ENCODE measurements at places on chromosomes 3 and 15.
A peak's percentile ranks its signal among the peaks of the same experiment; 100 is the strongest.

GRCh38 chr3:177108648-177109047, 88.6 kb downstream of the TBL1XR1 start:
- no peak for DNase-seq

DNA sequence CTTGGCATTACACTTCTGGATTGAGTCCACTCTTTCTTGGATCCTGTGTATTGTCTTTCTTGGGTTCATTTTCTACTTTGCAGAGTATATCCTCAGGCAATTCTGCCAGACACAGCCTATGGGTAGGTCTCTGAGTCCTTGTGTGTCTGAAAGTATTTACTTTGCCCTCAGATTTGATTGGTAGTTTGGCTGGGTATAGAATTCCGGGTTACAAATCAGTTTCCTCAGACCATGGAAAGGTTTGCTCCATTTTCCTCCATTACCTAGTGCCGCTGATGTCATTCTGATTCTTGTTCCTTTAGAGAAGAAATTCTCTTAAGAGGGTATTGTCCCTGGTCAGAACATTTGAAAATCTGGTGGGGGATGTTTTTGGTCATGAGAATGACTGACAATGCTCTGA, 133.2 kb downstream of the NUP210 start:
- DNase-seq = no peak

DNA sequence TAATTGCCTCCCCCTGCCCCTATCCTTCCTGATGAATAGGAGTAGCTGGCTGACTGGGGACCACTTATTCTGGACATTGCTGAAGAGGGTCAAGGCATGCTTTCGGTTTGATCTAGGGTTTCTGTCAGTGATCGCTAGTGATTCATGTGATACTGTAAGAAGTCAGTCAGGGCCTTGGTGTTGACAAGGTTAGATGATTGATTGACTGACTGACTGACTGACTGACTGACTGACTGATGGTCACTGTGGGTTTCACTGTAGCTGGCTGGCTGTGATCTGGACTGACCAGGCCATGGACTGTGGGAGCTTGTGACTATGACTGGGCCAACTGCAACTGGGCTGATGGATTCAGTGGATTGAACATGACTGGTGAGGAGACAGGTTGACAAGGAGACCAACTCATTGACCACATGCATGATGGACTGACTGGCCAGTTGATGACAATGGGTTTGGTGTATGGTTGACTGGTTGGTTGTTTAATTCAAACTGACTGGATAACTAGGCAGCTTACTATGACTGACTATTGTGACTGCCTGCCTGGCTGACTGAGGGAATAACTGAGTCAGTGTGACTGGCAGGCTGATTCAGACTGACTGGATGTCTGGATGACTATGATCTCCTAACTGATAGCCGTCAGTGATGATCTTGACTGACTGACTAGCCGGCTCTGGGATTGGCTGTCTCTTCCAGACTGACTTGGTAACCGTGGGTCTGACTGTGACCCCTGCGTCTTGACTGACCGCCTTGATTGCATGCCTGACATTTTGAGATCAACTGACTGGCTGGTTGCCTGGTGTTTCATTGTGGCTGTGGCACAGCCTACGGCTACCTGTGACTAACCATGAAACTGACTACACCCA, 509.9 kb downstream of the SHQ1 start:
- peak; percentile 43 for DNase-seq

- no peak for DNase-seq
Observed at GRCh38 chr3:14224895-14225294, 46.3 kb downstream of the LSM3 start.

DNA sequence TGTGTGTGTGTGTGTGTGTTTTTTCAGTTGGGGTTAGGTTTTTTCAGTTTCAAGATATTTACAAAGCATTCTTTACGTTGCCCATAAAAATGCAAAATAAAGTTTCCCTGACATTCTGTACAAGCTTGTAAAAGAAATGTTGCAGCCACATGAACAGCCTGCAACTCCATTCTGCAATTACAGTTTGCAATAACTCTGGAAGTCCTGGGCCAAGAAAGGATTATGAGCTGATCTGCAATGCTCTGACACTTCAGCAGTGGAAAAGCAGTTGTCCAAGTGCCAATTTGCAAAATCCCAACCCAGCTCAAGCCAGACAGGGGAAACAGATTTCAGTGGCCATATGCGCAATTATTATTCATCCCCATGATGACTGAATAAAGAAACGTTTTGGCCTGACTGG, 322.1 kb downstream of the MEX3B start:
- DNase-seq = no peak

GRCh38 chr3:11720917-11721411, 77.2 kb upstream of the VGLL4 start:
- DNase-seq = no peak

- no peak for DNase-seq
Observed at GRCh38 chr3:13057282-13058040, 15.8 kb downstream of the IQSEC1 start.

GRCh38 chr3:116285781-116286421, 159.4 kb downstream of the LSAMP start:
- DNase-seq = no peak

- DNase-seq = no peak
Observed at GRCh38 chr15:39855400-39855799, 64.7 kb downstream of the GPR176 start.

DNA sequence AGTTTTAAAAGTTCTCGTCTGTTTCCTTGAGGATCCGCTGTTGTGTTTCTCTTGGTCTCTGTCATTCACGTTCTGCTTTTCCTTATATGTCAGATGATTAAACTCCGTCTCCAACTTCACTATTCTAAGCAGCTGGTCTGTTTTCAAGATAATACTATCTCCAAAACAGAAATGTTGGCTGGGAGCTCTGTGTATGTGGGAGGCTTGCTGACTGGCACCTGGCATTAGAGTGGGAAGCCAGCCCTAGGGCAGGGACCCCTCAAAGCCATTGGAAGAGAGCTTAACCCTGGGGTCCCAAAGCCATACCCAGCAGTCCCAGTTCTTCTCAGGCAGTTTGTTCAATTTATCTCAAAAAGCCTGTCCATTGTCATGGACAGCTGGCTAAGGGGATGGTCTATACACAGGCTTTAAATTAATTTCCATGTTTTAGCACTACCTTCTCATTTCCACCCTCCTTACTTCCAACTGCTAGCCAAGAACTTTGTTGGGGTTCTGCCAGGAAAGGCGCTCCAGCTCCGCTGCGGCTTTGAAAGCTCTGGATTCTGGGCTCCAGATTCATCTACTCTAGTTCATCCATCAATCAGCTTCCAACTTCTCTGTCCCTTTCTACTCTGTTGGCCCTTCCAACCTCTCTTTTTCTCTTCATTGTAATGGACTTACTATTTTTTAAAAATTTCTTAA, 9.2 kb downstream of the BTBD1 start:
- DNase-seq = no peak

GRCh38 chr15:79025201-79025600, 65.4 kb downstream of the RASGRF1 start:
- DNase-seq = no peak

GRCh38 chr3:72655131-72655551, 193.1 kb downstream of the SHQ1 start:
- DNase-seq = no peak

DNA sequence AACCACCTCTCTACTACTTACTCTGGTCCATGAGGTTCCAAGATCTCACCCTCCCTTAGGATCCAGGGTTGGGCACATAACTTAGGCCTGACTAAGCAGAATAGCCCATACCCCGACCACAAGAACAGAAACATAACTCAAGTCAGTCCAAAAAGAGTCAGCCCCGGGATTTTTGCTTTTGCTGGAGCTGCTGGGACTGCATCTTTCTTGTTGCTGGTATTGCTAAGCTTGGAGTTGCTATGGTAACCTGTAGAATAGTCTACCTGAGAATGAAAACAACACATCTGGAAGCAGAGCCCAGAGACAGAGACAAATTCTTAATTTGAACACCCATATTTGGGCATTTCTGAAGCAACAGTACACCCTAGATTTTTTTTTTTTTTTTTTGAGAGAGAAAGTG, 6.5 kb downstream of the RUBCN start:
- no peak for DNase-seq

DNA sequence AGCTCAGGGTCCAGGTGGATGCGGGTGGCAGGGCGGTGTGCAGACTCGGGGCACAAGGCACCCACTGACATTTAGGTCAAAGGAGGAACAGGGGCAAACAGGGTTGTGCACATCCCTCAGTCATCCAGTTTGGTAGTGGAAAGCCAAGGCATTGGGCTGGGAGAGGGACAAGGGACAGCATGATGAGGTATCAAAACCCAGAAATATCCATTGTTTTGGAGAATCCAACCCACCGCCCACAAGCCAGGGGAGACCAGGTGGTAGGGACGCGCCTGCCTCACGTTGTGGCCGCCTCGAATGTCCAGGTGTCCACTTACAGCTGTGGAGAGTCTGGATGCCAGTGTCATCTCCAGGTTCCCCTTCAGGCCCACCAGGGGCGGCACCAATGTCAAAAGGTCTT, 33.3 kb downstream of the SLC41A3 start:
- DNase-seq = no peak

- DNase-seq = no peak
Observed at GRCh38 chr3:132368962-132369361, 48.3 kb upstream of the DNAJC13 start.

- DNase-seq = no peak
Observed at GRCh38 chr3:101853982-101854381, 4.7 kb downstream of the NFKBIZ start.

DNA sequence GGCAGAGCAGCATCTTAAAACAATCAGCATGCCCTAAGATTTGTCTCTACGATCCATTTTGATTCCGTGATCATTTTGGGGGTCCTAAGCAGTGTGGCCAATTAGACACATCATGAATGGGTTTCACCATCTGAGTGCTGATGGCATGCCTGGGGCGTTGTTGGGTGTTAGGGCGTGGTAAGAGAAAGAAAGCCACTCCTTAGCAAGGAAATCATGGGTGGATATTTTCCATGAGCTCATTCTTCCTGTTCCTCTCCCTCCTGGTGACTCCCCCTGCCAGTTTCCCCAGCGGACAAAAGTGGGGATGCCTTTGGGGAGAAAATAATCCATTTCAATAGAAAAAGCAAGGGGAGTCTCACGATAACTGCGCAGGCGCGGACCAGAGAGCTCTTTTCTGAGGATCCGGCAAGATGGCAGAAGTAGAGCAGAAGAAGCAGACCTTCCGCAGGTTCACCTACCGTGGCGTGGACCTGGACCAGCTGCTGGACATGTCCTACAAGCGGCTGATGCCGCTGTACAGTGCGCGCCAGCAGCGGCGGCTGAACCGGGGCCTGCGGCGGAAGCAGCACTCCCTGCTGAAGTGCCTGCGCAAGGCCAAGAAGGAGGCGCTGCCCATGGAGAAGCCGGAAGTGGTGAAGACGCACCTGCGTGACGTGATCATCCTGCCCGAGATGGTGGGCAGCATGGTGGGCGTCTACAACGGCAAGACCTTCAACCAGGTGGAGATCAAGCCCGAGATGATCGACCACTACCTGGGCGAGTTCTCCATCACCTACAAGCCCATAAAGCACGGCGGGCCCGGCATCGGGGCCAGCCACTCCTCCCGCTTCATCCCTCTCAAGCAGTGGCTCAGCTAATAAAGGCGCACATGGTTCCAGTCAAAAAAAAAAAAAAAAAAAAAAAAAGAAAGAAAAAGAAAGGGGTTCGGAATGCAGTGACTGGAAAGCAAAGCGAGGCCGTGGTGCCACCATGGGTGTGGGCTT, 301.8 kb downstream of the LRTM1 start:
- no peak for DNase-seq

GRCh38 chr15:66900586-66901310, 164.7 kb upstream of the SMAD3 start:
- no peak for DNase-seq

DNA sequence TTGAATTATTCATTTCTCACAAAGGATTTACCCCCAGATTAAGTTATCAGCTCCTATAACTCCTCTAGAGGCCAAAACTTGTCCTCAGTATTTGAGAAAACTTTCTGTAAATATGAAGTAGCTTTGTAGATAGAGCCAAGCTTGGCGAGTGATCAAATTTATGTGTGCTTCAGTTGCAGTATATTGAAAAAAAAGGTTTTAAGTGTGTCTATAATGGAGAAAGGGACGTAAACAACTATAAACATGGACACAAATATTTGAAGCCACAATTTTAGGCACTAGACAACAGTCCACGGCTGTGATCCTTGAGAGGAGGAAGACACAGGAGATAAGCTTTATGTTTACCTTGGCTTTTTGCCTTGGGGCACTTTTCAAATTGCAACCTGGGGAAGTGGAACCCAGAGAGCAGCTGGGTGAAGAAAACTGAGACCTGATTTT, 118.7 kb downstream of the THRB start:
- DNase-seq = no peak

DNA sequence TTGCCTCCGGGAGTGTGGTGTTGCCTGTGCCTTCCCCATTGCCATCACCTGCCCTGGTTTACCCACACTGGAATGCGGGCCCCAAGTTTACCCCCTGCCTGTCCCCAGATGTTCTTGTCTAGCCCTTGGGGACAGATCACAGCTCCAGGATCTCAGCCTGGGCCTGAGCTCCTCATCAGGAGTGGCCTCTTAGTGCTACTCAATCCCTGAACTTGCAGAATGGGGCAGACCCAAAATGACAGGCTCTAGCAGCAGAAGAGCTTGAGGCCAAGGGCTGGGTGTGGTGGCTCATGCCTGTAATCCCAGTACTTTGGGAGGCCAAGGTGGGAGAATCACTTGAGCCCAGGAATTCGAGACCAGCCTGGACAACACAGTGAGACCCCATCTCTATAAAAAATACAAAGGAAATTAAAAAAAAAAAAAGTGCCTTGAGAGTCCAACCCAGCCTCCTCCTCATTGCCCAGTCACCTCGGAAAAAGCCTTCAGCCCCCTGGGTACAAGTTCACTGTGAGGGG, 3.8 kb downstream of the CHAC1 start:
- DNase-seq = no peak

DNA sequence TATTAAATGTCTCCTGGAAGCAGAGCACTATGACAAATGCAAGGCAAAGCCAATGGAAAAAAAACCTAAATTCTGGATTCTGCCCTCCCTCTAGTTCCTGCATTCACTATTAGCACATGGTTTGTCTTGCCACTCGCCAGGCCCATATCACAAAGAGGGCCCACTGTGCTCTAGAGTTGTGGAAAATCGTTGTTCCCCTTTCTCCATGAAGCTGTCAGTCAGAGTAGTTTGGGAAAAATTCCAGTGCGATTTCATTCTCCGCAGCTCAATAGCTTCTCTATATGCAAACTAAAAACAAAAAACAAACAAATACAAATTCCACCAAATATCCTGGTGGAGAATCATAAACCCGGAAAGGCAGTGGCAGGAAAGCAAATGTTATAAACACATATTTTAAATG, 77.3 kb downstream of the RORA start:
- DNase-seq = no peak

GRCh38 chr3:195163719-195164572, 107.0 kb downstream of the XXYLT1 start:
- DNase-seq = no peak

DNA sequence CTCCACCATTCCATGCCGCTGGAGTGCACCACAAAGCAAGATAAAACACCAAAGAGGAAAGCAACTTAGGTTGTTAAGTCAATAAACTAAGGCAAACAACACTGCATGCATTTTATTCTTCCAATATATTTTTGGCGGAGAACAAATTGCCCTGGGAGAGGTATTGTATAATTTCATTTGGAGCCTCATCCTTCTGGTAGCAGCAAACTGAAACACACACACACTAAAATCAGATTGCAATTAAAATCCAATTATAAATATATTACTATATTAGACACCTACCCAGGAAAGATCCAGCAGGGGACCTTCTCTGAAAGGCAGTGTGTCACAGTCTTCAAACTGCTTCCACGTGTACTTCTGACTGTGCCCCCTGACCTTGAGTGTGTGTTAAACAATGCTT, 102.3 kb downstream of the RORA start:
- no peak for DNase-seq

GRCh38 chr3:54901906-54902685, 25.8 kb downstream of the LRTM1 start:
- DNase-seq = no peak

Data from 8988T (cell line).